NCI-H510A (cell line): ENCODE measurements at places on chromosomes 2 and 18.
A peak's percentile ranks its signal among the peaks of the same experiment; 100 is the strongest.

DNA sequence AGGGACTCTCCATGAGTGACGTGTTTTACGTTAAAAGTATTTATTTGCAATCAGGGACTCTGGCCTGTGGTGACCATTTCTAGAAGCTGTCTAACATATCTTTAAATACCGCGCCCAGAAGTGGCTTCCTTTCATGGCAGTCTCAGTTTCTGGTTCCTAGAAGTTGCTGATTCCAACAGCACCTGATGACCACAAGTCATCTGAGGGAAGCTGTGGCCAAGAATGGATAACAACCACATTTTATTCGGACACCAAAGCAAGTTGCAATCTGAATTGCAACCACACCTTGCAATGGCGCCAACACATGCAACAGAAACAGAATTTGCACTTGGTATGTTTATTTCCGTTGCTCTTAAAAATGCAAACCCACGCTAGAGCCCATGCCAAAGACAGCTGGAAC lies 33.1 kb downstream of the MEX3C start:
- DNase-seq = no peak

DNA sequence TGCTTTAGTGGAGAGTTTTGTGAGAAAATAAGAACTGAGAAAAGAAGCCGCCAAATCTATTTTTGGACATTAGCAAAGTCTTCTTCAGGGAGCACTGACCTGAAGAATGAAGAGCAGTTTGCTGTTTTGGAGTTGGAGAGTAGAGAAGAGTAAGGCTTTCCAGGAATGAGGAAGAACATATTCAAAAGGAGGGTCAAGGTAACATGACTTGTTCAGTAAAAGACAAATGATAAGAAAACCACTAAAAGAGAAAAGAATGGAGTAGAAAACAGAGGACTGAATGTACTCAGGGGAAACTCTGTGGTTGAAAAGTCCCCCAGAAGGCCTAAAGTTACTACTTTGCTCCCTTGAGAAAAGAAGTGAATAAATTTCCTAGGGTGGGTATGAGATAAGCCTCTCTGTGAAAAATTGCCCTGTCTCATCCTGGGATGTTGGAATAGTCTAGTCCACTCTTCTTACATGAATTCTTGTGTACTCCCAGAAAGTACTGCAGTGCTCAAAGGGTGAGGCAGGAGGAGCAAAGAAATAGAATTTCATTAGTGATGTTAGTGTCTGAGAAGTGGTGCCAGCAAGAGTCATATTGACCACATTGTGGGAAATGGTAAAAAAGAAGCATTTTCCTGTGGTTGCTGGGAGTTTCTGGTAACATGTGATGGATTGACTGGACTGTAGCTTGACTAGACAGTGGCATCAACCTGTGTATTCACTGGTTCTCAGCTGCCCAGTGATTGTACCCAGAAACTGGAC lies 27.8 kb downstream of the MBD5 start:
- DNase-seq = no peak

GRCh38 chr2:236790963-236791362 lies 221.3 kb downstream of the ACKR3 start:
- no peak for DNase-seq

- no peak for DNase-seq
These were observed 30.1 kb upstream of the TXNDC2 start for GRCh38 chr18:9855681-9856080.

GRCh38 chr2:172860336-172860707 lies 124.7 kb downstream of the RAPGEF4 start:
- DNase-seq = no peak

DNA sequence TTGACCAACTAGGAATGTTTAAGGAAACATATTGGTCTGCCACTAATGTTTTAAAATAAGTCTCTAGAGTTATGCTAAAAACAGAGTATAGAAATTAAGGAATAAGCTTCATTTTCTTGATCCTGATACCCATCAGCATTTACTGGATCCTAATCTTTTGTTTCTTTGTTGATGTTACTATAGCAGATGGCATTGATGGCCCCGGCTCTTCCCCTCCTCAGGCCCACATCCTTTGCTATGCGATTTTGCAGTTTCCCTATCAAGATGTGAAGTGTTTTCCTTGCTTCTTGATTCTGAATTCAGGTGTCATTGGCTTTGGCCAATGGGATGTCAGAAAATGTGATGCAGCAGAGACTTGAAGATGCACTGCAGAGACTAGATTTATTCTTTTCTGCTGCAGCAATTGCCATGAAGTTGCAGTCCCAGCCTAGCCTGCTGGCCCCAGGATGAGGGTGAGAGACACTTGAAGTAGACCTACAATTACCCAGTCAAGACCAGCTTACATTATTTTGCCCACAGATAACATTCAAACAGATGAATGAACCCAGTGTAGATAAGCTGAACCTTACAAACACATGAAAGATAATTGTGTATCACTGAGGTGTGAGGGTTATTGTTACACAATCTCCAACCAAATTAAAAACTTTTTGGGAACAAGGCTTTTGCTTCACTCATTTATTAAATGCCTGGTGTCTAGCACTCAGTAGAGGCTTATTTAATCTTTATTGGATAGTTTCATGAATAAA lies 115.2 kb upstream of the ITGA4 start:
- DNase-seq = no peak

DNA sequence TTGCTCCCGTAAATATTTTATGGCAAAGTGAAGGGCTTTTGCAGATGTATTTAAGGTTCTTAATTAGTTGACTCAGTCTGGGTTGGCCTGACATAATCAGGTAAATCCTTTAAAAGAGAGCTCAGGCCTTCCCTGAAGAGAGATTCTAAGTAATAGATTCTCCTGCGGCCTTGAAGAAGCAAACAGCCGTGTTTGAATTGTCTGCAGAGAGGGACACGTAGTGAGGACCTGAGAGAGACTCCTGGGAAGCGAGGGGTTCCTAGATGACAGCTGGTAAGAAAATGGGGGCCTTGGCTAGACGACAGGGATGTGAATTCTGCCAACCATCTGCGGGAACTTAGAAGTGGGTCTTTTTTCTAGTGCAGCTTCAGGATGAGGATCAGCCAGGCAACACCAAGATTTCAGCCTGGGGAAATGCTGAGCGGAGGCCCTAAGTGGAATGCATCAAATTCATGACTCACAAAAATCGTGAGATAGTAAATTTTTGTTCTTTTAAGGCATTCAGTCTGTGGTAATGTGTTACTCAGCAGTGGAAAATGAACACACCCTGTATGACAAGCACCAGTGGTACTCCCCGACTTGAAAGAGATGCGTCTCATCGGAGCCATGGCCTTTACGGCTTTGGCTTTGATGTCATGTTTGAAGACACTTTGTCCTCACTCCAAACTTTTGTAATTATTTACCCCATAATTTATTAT lies 62.1 kb upstream of the SMIM21 start:
- DNase-seq = no peak

- no peak for DNase-seq
These were observed 66.6 kb downstream of the CTIF start for GRCh38 chr18:48605408-48605845.

DNA sequence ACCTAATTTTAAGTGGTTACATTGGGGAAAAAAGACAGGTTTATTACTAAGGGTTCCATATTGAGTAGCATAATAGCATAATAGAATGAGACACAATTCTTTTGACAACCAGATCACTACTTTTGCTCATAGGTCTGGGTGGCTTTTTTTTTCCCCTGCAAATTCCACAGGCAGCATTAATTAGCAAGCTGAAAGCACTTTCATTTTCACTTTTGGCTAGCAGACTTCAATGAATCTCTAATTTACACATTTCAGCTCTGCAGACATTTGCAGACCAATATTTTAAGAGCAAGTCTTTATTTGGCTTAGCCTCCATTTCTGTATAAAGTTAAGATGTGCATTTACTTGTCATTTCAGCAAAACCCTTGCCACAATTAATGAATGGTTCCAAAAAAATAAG lies 185.5 kb downstream of the NOL4 start:
- DNase-seq = no peak

DNA sequence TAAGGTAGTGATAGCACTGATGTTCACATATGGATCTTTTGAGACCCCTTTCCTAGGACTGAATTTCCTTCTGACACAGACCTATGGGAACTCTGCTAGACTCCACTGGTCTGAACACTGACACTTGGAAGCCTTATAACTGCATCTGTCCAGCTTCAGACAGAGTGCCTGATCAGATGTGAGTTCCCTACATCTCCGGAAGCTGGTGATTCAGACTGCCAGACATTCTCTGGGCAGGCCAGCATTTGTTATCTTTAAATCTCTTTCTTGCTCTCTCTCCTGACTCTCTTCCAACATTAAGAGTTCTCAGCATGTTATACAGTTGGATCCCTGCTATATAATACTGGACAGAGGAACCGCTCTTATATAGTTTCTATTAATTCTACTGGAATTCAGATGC lies 408.5 kb downstream of the ZEB2 start:
- DNase-seq = no peak

- no peak for DNase-seq
These were observed 72.9 kb downstream of the RBMS1 start for GRCh38 chr2:160420711-160421110.

- no peak for DNase-seq
These were observed 108.5 kb upstream of the COL5A2 start for GRCh38 chr2:189287982-189288521.

GRCh38 chr2:119958670-119959268 lies 54.1 kb upstream of the EPB41L5 start:
- no peak for DNase-seq

DNA sequence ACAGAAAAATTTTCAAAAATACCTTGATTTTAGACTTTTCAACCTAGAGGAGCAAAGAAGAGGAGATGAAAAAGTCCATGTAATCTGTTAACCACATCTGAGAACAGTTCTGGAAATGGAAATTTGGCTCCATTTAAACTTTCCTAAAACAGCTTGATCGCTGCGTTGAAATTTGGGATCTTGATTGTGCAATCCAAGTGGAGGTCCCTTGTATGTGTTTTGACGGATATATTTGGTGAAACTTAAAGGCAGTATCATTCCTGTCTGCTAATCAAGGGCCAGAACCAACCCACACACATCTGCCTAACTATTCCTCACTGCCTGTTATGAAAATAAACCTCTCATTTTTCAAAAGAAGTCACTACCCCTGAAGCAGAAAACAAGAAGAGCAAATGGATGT lies 46.6 kb downstream of the SPATS2L start:
- DNase-seq = no peak

- no peak for DNase-seq
These were observed 19.2 kb upstream of the SIGLEC15 start for GRCh38 chr18:45806226-45806625.

DNA sequence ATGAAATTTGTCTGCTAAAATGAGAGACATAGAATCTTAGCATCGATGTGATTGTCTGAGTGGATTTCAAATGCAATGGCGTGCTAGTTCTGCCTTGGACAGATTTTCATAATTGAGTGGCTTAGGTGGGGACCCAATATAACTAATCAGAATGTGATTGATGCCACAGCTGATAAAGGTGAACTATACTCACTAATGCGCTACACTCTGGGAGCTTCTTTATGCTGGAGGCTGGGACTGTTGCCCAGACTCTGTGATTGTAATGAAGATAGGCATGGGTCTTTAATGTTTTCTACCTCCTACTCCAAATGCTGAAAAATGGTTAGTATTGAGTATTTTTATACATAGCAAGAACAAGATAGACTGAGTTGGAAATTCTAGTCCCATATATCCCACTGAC lies 339.5 kb upstream of the SLC39A10 start:
- DNase-seq = no peak

DNA sequence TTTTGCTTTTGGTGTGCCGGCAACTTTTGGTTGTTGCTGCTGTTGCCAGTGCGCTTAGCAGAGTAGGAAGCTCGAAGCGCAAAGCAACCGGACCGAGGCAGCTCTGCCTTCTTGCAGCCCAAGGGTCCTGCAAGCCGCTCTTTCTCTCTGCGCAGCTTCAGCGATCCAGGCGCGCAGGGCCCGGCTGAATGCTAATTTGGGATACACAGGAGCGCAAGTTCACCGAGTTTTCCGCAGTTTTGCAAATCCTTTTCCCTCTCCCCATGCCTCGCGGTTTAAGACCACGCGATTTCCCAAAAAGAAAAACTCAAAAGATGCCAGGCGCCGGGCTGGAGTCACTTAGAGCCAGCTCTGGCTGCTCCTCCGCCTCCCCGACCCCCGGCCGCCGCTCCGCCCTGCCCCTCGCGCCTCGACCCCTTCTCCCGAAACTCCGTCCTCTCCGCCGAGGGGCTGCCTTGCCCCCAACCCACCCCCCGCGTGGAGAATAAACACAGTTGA lies 13.5 kb upstream of the SIX3 start:
- no peak for DNase-seq

- DNase-seq = no peak
These were observed 51.9 kb downstream of the SLC16A14 start for GRCh38 chr2:230016844-230017243.

GRCh38 chr18:34741401-34741800 lies 31.3 kb downstream of the DTNA start:
- DNase-seq = no peak

DNA sequence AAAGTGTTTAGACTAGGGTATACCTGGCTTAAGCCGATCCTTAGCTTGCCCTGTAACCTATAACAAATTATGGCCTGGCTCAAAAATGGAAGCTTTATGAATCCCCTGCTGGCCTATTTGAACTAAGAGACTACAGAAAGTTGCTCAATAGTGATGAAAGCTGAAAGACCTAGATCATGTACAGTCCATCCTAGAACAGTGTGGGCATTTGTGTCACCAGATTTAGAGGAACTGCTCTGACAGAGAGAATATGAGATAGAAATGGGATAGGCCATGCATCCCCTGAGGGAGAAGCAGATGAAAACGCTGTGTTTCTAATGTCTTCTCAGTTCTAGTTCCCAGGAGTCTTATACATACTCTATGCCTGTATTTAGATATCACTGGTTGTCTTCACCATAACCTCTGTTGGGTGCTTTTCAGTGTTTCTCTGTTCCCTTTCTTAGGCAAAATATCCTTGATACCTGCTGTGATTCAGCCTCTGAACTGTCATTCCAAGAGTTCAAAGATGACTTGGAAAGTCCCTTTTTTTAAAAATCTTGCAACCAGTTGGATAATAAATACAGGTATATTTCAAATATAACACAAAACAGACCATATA lies 246.9 kb upstream of the SLC39A10 start:
- no peak for DNase-seq

DNA sequence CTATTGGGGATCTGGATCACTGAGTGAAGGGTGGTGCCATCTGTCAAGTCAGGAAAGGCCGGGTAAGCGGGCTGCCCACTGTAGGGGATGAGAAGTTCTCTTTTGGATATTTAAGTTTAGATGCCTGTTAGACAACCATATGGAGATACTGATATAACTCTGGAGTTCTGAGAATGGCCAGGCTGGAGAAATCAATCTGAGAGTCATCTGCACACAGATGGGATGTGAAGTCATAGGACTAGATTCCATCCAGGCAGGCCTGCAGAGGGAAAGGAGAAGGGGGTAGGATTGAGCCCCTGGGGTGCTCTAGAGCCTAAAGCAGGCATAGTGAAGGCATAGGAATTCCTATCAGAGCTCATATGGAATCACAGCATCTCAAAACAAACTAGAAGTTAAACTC lies 30.1 kb downstream of the SPRED2 start:
- no peak for DNase-seq

DNA sequence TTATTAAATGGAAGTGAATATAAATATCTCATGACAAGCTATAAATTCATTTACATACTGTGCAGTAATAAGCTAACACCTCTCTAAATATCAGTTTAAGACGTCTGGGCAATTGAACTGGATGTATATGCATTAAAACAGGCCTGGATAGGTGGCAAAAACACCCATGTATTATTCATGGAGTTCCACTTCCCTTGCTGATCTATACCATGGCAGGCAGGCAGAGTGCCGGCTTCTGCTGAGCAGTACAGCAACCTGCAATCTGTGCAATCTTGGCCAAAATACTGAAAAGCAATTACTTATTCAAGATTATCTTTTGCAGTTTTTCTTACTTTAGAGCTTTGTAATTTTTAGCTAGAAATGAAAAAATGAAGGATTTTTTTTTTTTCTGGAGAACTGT lies 112.1 kb upstream of the PIEZO2 start:
- DNase-seq = no peak

GRCh38 chr2:66428986-66429612 lies 5.8 kb upstream of the MEIS1 start:
- DNase-seq = peak; percentile 18
